ENCODE measurements at places on chromosomes 12 and 14.

GRCh38 chr12:11837216-11837934, 187.9 kb downstream of the ETV6 start:
- no peak for DNase-seq

DNA sequence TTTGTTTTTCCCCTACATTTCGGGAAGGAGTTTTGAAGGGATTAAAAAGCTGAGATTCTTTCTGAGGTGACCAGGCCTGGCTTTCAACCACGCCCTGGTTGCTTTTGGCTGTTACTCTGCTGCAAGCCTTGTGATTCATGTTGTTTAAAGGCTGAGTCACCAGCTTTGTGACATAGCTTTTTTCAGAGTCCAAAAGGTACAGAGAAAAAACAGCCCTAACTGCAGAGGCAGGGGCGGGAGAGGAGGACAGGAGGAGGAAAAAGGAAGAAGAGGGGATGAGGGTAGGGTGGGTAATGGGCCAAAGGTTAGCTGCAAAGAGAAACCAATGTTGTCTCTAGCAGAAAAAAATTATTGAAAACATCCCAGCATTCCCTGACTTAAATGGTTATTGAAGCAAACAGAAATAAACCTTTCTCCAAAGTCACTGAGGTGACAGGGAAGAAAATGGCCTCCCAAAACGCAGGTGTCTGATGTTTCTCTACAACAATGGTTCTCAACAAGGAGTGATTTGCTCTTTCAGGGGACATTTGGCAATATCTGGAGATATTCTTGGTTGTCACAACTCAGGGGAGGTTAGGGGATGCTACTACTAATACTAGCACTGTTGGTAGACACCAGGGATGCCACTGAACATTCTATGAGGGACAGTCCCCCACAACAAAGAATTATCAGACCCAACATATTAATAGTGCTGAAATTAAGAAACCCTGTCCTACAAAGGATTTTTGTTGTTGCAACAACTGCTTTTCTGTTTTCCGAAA, 2.1 kb upstream of the UBC start:
- DNase-seq = peak; percentile 84

DNA sequence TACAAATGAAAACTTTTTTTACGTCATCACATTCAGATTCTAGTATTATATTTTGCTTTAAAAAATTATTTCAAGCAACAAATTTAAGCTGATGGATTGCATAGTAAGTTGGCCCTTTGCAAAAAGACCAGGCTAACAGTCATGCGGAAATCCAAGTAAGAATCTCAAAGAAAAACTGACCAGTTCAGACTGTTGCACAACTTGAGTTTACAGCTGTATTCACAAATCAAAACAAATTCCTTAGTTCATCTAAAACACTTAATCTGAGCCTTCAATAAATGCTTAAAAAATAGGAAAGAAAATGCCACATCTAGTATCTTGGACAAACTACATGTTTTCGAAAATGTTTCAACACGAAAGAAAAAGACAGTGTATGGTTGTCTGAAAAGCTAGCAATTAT, 847 bp downstream of the CCDC59 start:
- no peak for DNase-seq

DNA sequence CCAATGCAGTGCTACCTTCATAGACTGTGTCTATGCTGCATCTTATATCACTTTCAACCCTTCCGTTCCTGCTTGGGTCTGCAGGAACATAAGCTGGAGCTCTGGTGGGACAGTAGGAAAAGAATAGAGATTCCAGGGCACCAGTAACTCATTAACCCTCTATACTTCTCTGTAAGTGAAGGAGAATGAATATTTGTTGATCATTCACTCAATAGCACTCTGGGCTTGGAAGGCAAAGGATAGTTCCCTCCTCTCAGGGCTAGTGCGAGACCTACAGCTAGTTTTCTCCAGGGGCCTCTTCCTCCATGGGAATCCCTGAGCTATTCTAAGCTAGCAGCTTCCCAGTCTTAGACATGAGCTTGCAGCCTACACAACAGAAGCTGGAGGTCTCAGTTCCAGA, 84.7 kb downstream of the BMP4 start:
- DNase-seq = no peak

DNA sequence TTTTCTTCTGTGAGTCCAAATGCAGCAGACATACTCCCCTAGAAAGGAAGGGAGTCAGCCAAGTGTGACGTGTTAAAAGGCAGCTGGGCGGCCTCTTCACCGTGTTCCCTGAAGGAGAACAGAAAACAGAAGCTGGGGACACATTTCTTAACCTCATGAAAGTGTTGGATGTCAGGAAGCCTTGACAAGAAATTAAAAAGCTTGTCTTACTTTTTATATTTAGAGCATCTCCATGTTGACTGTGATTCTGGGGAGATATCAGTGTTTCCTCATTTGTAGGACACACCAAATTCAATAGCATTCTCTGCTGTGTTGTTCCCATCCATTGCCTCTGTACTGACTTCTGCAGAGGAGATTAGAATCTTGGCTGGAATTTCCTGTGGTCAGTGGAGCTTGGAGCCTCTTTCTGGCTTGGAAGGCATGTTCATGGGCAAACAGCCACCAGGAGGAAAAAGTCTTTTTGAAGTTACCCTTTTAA, 93.7 kb downstream of the RMST start:
- DNase-seq = no peak

GRCh38 chr12:47900131-47901062, 4.4 kb downstream of the VDR start:
- DNase-seq = no peak

GRCh38 chr12:38477340-38478090, 160.9 kb downstream of the ALG10B start:
- DNase-seq = no peak

- DNase-seq = no peak
Observed at GRCh38 chr12:49577589-49578315, 9.8 kb upstream of the MCRS1 start.

GRCh38 chr12:131755305-131756113, 44.6 kb downstream of the SFSWAP start:
- DNase-seq = no peak

GRCh38 chr14:56581041-56581727, 1.6 kb downstream of the TMEM260 start:
- no peak for DNase-seq

DNA sequence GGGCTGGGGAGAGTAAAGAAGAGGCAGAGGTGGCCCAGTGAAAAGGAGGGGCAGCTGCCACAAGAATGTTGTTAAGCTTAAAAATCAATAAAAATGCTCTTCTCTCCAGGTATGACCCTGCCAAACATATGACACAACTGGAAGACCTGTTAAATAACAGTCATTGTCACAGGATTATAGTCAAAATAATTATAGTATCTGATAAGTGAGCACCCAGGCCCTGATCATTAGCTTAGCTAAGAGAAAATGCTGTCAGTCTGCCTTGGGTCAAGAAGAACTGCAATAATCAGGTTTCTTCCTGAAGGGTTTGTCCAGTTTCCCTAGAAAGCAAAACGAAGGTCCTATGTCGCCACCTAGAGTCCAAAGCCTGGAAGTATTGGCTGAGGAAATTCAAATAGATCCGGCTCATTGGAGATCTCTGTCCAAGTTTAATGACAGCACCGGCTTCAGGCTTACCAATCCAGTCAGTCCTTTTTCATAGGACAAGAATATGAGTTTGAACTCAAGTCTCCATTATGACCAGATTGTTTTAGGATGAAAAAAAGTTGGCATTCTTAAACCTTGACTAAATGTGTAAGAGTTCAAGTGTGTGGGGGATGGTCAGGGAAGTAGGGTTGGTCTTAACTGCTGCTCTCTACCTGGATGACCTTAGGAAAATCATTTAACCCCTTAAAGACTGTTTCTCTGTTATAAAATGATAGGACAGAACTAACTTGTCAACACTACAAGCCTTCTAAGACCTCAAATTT, 22.5 kb upstream of the NKX2-8 start:
- no peak for DNase-seq

GRCh38 chr12:4975574-4975973, 65.9 kb downstream of the KCNA1 start:
- no peak for DNase-seq

DNA sequence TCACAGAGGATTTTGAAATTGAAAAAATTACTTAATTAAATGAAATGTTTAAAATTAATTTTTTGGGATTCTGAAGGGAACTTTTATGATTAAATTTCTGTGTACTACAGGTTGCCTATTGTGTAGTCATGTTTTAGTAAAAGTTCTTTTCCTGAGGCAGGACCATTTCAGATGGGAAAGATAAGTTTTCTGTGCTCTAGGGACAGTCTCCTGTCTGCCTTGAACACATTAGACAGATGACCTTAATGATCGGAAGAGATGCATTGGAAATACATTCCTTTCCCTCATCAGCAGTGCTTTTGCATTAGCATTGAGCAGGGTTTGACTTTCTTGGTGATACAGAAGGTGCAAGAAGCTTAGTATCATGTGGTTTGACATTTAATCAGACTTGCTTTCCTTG, 28.1 kb downstream of the CRADD start:
- no peak for DNase-seq

DNA sequence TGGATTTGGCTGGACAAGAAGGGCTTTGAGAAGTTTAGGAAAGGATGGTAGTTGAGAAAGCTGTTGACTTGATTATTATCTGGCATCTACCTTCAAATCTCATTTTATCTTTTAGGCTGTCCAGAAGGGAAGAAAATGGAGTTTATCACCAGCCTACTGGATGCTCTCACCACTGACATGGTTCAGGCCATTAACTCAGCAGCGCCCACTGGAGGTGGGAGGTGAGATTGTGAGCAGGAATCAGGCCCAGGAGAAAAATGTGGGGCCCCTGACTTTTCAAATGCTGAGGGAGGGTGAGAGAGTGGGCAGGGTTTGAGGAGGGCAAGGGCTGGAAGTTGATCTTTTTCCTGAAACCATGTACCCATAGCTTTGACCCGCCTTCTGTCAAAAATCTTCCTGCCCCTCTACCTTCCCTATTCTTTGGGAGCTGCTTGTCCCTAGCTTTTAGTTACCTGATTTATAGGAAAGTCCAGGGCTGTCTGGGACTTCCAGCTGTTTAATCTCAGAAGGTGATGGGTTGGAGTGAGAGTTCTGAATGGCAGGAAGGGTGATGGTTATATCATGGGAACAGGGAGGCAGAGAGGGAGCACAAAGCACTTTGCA, 134.2 kb downstream of the SMOC1 start:
- DNase-seq = no peak

GRCh38 chr14:65107200-65107599, 4.9 kb upstream of the MAX start:
- DNase-seq = no peak

GRCh38 chr14:91253795-91254323, 9.4 kb upstream of the GPR68 start:
- DNase-seq = no peak

- DNase-seq = no peak
Observed at GRCh38 chr14:92964124-92965109, 41.5 kb downstream of the CHGA start.

GRCh38 chr12:117321572-117321971, 39.9 kb downstream of the NOS1 start:
- no peak for DNase-seq

GRCh38 chr12:127550271-127550670, 716.7 kb upstream of the TMEM132C start:
- no peak for DNase-seq

DNA sequence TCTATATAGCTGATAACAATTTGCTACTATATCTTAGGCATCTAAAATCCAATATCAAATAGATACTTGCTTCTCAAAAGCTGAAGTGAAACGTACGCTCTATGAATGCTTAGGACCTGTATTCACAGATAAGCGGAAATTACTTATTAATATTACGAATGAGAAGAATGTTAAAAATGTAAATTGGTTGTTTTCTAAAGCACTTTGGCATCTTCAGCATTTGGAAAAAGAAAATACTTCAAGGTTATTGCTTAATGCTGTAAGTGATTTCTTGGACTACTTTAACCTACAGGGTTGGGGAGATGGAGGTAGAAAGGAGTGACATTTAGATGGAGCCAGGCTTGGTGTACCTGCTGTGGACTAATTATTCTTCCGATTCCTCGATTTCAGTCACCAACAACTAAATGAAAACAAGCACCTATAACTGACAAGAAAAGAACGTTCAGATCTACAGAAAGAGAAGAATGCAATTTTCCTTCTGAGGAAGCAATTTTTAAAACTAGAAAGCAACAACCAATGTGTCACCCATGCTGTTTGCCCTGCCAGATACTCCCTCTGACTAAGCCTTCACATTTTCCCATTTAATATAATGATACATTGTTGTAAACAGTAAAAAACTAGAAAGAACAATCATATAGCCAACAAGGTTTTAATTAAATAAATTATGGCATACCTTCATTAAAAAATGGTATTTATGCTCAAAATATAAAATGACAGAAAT, 49.3 kb downstream of the SLC25A21 start:
- DNase-seq = no peak

- DNase-seq = no peak
Observed at GRCh38 chr14:59427653-59428580, 37.3 kb downstream of the GPR135 start.

DNA sequence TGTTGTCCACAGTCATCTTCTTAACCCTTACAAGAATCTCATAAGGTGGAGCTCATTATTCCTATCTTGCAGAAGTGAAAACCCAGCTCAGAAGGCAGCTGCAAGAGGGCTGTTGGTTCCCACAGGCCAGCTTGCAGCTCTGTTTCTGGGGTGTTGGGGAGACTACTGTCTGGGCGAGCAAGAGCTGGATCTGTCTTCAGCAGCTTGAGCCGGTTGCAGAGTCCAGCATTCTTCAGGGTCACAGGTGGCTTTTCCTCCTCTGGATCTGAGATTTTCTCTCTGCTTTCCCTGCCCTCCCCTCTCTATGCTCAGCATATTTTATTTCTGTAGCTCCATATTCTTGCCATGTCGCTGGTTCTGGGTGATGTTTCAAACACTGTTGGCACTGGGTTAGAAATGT, 87.4 kb downstream of the PAPOLA start:
- DNase-seq = peak; percentile 24

DNA sequence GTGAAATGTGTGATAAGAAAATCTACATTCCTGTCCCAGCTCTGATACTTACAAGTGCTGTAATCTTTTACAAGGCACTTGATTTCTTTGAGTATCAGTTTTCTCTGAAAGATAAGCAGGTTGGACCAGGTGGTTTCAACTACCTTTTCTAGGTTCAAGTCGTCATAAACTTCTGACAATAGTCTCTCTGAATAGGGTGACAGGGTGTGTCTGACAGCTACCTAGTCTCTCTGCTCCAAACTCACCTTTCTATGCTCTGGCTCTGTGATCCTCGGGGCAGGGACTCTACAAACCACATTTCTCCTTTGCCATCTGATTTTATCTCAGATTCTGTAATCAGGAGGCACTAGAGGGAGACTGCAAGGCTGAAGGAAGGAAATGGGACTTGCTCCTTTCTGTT, 137.7 kb upstream of the SYT1 start:
- DNase-seq = no peak

DNA sequence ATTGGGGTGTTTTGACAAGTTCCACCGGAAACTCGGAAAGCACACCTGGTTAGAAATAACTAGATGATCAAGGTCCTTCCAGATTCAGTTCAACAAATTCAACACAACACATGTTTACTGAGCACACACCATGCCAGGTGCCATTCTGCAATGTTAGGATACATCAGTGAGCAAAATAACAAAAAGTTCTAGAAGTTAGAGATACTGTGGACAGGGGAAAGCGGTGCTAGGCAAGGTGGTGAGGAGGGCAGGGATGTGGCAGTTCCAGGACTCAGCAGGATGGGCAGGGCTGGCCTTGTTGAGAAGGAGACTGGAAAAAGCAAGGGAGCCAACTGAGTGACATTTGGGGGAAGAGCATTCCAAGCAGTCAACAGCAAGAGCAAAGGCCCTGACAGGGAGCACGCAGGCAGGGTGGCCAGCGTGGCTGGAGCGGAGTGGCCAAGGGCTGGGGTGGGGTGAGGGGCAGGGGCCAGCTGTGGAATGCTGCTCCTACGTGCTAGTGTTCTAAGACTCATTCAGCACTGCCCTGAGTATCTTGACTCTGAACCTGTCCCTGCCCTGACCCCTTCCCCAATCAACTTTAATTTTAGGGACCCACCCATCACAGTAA, 19.4 kb upstream of the FAIM2 start:
- no peak for DNase-seq

GRCh38 chr14:106003351-106003750, 477.0 kb downstream of the TMEM121 start:
- no peak for DNase-seq
